H7 (cell line): ENCODE measurements at places on chromosomes 3 and 15.

- DNase-seq: no peak
These were observed 92.6 kb upstream of the SNTN start for GRCh38 chr3:63559884-63560283.

DNA sequence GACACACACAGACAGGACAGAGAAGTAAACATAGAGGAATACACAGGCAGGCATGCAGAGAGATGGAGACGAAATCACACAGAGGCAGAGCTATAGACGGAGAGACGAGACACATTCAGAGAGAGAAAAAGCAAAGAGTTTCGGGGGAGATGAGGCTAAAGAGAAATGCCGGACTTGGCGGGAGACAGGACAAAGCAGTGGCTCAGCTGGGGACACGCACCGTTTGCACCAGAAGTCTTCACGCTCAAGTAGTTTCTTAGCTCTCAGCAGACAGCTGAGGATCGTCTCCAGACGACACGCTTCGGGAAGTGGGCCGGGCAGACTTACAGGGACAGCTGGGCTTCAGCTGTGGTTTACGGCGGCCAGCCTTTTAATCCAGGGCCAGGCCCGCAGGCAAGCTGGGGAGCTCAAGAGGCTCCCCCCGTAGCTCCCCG is 56.2 kb upstream of the DLG1 start:
- no peak for DNase-seq

DNA sequence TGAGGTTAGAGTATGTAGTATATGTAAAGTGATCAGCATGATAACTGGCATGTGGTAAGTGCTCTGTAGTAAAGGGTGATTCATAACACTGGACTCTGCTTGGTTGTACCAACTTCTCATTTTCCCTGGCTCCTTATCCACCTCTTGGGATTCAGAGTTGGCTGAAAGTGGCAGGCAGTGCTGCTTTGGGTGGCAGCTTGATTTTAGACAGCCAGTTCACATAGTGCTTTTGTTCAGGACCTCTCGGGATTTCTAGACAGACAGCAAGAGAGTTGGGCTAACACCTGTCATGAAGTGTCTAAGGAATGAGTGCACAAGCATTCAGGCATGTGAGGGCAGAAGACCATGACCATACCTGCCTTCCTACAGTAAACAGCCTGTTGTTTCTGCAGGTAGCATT is 69.0 kb downstream of the RBM6 start:
- DNase-seq: no peak

DNA sequence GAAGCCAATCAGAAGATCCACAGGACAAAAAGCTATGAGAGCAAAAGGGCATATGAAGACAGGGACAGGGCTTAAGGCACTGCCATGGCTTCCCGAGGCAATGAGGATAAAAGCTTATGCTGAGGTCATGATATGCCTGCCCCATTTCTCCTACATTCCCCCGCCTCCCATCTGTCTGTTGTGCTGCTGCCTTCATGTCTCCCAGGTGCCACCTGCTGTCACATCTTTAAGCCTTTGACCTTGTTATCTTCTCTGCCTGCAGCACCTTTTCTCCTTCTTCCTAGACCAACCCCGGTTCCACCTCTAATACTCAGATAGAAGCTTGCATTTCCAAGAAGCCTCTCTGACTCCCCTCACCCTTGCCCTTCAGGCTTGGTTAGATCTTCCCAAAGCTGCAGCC is 213.8 kb downstream of the ARRDC4 start:
- DNase-seq: peak; percentile 15

- DNase-seq: no peak
These were observed 77.2 kb downstream of the NBEAL2 start for GRCh38 chr3:47056705-47057104.

DNA sequence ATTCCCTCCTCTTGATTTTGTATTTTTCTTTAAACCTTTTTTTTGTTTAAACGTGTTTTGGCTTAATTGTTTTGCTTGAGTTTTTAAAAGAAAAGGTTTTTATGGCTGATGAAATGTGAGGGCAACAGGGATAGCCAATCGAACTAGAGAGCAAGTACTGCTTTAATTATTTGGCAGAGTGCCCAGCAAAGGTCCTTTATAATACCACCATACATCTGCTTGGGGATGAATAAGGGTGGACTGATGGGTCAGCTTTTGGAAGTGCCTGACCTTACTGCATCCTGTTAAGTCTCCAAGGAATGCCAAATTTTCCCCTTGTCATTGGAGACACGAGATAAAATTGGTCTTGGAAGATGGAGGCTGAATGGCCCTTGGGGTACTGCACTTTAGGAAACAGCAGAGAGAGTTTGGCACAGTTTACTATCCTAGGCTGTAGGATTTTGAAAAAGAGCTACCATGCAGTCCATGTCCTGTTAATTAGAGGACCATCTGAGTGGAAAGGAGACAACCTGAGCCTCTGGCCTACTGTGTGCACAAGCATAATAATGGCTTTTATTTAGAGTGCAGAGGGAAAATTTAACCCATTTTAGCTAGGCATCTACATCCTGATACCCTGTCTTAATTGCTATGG is 19.8 kb upstream of the MTHFS start:
- DNase-seq: no peak

DNA sequence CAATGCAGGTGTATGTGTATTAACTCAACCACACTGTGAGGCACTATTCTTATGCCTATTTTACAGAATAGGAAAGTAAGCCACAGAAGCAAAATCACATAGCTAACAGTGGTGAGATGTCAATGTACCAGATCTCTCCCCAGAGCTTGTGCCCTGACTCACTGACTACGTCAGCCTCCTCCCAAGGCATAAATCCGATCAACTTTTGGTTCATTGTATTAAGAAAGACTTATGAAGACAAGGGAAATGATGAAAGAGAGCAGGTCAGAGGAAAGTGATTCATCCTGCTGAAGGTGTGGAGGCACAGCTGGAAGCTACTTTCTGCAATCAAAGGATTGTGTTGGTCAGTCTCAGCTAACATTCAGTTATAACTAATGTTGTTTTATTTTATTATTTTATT is 33.0 kb upstream of the SV2B start:
- DNase-seq: no peak

DNA sequence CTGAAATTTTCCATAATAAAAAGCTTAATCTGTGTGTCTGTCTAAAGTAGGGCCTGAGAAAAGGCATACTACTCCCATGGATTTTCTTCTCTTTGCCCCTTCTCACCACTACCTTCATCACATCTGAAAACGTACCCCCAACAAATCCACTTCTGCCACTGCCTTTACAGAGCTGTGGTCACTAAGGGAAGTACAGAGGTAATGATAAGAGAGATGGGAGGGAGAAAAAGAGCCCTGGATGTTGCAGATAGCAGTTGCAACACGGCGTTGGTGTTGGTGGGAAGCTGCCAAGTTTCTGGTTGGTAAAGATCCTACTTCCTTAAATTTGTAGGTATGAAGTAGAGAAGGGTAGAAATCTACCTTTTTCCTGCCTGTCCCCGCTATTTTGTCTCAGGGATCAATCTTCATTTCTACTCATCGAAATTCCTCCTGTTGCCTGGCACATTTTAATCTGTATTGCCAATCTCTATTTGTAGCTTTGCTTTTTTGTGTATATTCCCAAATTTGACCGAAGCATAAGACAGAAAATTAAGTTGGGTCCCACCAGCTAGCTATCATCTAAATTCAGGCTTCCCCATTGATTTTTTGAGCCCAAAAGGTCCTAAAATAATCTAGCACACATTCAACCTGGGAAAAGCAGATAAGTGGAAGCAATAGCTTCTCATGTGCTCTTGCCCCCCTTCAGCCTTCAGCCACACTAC is 102.9 kb downstream of the TFDP2 start:
- peak; percentile 23 for DNase-seq

DNA sequence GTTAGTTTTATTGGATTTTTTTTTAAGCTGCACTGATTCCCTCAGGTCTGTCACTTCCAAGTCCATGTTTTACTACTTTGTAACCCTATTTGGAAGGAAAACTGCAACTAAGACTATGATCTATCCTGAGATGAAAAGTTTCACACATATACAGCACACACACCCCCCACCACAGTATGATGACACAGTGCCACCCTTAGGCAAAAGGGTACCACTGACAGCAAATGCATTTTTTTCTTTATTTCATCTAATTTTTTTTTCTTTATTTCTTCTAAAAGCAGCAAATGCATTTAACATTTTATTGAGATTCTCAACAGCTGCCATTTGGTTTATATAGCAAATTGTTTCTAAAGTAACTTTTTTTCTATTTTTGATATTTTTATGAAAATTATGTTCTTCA is 21.2 kb downstream of the NGRN start:
- DNase-seq: peak; percentile 51

DNA sequence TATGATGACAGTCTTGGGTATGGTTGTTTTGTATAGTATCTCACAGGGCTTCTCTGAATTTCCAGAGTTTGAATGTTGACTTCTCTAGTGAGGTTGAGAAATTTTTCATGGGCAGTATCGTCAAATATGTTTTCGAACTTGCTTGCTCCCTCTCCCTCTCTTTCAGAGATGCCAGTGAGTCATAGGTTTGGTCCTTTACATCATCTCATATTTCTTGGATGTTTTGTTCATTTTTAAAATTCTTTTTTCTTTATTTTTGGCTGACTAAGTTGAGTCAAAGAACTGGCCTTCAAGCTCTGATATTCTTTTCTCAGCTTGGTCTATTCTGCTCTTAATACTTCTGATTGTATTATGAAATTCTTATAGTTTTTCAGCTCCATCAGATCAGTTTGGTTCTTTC is 282.3 kb upstream of the NECTIN3 start:
- no peak for DNase-seq

DNA sequence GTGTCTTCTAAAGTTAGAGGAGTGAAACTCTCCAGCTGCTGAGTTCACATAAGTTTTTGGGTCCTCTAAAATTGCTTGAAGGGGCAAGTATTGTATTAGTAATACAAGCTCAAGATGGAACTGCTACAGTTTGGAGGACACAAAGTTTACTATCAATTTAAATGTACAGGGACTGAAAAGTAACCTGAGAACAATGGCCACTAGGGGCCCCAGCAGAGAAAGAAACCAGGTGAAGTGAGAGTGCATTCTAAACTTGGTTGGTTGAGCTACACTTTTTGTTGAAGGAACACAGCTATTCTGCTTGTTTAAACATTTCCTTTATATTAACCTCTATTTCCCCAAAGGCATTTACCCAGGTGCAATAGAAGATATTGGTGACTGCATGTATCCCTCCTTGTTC is 755.5 kb downstream of the GBE1 start:
- no peak for DNase-seq

- no peak for DNase-seq
These were observed 168.9 kb upstream of the RGMA start for GRCh38 chr15:93257920-93258319.

- no peak for DNase-seq
These were observed 3.1 kb downstream of the AP4E1 start for GRCh38 chr15:50911621-50912020.

DNA sequence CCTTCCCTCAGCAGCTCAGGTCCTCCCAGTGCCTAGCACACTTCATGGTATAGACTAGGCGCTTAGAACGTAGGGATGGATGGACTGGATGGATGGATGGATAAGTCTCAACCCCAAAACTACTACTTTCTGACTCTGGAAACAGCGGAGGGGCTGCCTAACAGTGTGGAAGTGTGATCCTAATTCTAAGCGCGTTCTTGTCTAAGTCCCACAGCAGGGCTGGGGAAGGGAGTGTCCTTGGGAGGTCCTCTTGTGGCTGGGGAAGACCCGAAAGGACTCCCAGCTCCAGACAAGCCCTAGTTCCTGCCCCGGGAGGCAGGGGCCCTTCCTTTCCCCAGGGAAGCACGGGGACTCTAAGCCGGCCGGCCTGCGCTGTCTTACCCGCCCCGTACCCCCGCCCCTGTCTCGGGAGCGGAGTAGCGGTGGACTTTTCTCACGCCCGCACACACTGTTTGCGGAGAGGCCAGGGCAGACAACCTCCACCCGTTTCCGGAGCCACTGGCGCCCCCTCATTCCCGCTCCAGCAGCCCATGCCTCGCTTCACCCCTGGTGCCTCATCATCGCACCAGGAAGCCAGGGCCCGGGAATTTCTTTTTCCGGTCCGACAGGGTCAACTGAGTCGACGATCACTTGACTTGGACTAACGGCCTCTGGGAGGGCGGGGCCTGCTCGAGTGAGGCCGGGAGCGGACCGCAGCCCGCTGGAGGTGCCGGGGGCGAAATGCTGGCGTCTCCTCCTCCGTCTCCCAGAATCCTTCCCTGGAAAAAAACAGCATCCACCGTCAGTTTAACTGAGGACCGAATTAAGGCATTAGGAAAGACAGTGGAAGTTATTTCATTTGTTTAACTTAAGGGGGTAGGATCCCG is 133.3 kb downstream of the TBC1D2B start:
- DNase-seq: peak; percentile 88

- no peak for DNase-seq
These were observed 112.5 kb upstream of the NR2F2 start for GRCh38 chr15:96217983-96218382.

GRCh38 chr3:138642927-138643253 is 34.3 kb downstream of the FAIM start:
- no peak for DNase-seq

GRCh38 chr15:30068326-30068725 is 14.4 kb upstream of the GOLGA8J start:
- no peak for DNase-seq

GRCh38 chr15:41946970-41947369 is 25.4 kb downstream of the EHD4 start:
- no peak for DNase-seq

GRCh38 chr15:40340038-40340739 is 550 bp downstream of the CCDC9B start:
- peak; percentile 77 for DNase-seq

DNA sequence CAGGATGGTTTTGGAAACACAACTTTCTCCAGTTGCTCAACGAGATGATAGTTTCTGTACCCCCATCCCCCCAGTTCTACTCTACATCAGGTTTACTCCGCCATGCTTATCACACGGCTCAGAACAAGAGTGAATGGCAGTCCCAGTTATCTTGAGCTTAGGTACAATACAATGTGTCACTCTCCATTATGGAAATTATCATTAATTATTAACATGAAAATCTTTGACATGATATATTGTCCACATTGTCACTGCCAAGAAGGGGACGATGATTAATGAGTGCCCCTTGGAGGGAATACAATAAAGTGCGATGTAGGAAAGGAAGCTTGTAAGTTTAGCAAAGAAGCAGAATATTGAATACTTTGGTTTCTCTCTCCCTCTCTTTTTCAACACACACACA is 252.6 kb upstream of the CFAP20DC start:
- DNase-seq: no peak

- DNase-seq: no peak
These were observed 836.8 kb upstream of the NECTIN3 start for GRCh38 chr3:110234831-110235230.

- DNase-seq: no peak
These were observed 427.8 kb upstream of the MCTP2 start for GRCh38 chr15:93803421-93804152.

DNA sequence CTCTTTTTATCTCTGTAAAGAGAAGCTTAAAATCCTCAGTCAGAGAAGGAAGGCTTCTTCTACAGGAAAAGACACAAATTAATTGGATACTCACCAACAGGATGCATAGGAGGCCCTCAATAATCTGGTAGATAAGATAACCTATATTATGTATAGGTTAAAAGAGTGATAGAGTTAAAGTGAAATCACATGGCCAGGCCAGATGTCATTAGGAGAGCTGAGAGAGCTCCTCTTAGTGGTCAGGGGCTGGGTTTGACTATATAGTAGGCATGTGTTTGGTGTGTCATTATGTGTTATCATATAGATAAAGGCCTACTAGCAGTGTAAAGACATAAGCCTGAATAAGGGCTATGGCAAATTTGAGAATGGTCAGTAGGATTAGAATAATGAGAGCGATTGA is 479.3 kb downstream of the EPHA3 start:
- DNase-seq: no peak
